ENCODE measurements at places on chromosomes 1 and 21.
A peak's percentile ranks its signal among the peaks of the same experiment; 100 is the strongest.

GRCh38 chr1:25727088-25727487, 72.9 kb upstream of the SELENON start:
- DNase-seq = no peak

DNA sequence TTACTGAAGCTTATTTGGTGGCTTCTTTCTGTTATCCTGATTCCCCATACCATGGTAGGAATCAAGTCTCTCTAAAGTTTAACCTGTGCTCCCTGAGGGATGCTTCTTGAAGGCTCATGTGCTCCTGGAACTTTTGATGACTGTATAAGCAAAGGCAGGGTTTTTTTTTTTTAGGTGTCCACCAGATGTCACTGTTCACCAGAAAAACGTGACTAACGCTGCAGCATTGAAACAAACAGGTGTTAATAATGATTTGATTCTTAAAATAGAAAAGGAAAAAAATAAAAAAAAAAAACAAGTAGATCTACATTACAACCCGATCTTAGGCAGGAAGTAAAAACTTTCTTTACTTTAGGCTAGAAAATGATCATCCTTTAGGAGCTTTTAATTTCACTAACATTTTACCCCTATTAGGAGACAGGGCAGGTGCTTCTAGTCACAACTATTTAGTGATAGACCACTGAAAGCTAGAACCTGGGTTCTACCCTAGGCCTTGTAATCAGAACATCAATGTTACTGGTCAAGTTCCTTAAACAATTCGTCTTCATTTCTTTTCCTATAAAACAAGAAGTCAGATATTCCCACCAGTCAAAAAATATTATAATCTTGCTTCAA, 223.0 kb downstream of the PLA2G4A start:
- no peak for DNase-seq

- DNase-seq = no peak
These were observed 12.4 kb upstream of the PEAR1 start for GRCh38 chr1:156881101-156881500.

DNA sequence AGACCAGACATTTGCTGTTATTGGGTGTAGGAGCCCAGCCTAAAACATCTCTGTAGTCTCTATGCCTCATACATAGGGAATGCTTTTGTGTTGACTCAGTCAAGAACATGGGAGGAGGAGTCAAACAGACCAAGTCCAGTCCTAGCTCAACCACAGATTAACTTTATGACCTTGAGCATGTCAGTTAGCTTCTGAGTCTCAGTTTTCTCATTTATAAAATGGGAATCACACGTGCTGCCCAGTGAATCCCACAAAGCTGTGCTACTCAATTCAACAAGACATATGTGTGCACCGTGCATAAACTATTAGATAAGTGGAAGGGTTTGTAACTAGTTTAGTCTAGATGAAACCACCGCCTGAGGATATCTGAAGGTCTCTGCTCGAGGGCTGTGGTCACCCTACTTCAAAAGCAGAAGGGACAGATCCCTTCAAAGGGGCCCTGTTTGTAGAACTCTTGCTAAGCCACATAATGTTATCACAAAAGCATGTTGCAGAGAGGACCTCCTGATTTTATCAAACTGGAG, 109.5 kb upstream of the NFIA start:
- no peak for DNase-seq

DNA sequence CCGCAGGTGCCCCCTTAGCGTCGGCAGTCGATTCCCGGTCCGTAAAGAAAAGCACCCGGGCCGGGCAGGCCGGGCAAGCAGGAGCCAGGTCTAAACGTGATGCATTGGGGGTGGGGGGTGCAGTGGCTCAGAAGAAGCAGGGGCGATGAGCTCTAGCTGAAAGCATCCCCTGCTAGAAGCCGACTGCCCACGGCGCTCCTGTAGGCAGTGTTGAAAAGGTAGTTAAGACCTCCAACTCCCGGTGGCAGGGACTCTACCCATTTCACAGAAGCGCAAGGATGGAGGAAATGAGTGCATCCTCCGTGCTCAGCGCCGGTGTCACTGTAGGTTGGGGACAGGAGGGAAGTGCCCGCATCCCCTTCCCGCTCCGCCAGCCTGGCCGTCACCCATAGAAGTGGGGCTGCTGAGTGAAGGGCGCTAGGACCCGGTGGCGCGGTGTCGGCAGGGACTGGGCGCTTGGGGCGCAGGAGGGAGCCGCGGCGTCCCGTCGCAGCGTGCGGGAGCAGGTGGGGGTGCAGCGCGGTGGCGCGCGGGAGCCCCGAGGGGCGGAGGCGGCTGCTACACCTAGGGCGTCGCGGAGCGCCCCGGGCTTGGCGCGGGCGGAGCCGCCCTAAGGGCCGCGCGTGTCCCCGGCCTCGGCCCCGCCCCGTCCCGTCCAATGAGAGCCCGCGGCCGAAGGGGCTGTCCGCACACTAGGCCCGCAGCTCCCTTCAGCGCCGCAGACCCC, at the start of gene WNT2B:
Gene WNT2B, plus strand, starts transcription at position 688 of the 727 bp plus-strand sequence. CDS start 298 bp downstream, outside the sequence.
- DNase-seq = peak; percentile 21

DNA sequence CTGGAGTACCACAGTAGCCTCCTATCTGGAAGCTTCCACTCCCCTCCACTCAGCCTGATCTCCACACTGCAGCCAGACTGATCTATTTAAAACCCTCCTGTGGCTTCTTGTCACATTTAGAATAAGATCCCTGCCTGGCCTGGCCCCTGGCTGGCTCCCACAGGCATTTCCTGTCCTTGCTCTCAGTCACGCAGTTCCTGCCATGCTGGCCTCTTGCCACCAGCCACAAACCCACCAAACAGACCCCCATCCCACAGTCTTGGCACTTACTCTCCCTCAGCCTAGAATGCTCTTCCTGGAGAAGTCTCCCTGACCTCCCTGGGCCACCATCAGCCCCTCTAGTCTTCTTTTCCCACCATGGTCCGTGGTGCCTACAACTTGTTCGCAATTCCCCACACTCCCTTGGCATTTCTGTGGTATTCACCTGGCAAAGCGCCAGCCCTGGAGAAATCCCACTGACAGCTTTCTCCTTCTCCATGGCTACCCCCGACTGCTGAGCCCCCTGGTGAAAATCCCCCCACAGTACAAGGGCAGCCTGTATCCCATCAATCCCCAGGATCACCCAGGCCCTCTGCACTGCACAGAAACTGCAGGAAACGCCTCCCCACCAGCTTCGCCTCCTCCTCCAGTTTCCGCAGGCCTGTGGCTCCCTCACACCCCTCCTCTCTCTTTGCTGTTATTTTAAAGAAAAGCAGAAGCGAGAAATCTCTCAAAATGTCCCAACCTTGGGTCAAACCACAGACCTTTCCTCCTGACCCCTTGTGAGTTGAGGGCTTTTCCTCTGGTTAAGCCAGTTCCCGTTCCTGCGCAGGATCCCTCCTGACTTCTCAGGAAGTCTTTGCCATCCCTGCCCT, 94.5 kb downstream of the SYT2 start:
- no peak for DNase-seq

GRCh38 chr1:19210772-19211549, 895 bp upstream of the UBR4 start:
- DNase-seq = no peak

- no peak for DNase-seq
These were observed 5.4 kb downstream of the TUFT1 start for GRCh38 chr1:151545542-151545941.

DNA sequence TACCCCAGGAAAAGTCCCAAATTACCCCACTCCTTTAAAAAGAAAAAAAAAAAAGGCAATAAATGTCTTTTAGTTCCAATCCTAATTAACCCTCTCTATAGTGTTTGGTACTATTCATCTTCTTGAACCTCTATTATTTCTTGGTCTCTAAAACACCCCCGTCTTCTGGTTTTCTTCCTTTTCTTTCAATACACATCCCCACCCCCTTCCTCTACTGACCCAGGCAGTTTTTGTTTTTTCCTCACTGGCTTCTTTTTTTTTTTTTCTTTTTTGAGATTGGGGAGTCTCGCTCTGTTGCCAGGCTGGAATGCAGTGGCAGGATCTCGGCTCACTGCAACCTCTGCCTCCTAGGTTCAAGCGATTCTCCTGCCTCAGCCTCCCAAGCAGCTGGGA, 26.1 kb downstream of the EGLN1 start:
- no peak for DNase-seq

DNA sequence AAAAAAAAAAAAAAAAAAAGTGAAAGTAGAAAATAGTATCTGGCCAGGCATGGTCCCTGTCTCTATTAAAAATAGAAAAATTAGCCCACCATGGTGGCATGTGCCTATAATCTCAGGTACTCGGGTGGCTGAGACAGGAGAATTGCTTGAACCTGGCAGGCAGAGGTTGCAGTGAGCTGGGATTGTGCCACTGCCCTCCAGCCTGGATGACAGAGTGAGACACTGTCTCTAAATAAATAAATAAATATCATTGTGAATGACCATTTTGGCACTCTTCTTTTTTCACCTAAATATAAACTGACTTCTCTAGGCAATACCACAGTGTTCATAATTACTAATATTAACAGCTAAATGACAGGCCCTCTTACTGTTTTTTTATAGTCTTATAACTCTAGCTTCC, 14.5 kb downstream of the ELOA start:
- DNase-seq = no peak

- no peak for DNase-seq
These were observed 4.3 kb upstream of the GNAI3 start for GRCh38 chr1:109543988-109544735.

- DNase-seq = no peak
These were observed 2.8 kb downstream of the TGFB2 start for GRCh38 chr1:218347723-218348627.

- DNase-seq = no peak
These were observed 8.9 kb downstream of the MAPKAPK2 start for GRCh38 chr1:206693592-206693991.

DNA sequence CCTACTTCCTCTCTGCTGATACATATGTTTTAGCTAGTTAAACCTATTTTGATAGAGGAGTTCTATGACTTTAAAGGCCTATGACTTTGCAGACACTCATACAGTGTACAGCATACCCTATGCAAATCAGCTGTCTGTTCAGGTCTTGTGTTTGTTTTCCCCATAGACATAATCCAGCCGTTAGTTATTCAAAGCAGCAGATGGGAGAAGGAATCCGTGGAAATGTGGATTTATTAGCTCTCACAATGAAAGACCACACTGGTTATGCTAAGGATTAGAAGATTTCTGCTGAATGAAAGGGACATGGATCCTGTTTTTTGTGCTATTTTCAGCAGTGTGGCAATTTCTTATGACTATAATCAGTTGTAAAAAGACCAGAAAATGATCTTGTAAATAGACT, 59.8 kb downstream of the MAST2 start:
- no peak for DNase-seq

GRCh38 chr21:43211072-43211759, 42.4 kb downstream of the CRYAA start:
- DNase-seq = no peak

DNA sequence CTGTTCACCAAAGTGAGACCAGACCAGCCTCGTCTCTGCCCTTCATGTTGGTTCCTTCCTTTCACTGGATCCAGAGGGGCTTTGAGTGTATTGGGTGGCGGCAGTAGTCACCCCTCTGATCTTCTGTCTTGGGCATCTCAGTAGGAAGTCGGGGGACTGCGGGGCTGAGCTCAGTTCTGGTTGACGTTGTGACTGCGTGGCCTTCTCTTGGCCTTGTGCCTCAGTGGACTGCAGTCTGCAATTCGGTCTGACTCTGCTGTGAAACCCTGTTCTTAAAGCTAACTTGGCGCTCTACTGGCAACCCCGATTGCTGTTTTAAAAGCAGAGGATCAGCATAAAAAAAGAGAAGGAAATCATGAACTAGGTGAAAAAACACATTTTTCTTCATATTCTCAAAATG, 56.7 kb downstream of the SLC37A1 start:
- no peak for DNase-seq

DNA sequence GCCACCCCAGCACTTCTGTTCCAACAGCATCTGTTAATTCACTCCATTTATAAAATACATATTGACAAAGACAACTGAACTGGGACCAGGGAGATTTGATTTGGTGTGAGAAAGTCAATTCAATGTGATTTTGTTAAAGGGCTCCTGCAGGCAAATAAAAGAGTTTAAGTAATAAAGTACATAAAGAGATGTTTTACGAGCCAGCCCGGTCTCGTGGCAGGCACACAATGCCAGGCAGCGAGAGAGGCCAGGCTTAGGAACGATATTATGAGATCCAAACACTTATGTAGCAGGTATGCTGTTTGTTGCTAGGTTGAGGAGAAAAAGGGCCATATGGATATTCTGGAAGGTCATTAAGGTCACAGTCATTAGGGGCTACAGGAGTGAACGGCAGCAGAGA, 227.1 kb downstream of the KCTD3 start:
- no peak for DNase-seq

DNA sequence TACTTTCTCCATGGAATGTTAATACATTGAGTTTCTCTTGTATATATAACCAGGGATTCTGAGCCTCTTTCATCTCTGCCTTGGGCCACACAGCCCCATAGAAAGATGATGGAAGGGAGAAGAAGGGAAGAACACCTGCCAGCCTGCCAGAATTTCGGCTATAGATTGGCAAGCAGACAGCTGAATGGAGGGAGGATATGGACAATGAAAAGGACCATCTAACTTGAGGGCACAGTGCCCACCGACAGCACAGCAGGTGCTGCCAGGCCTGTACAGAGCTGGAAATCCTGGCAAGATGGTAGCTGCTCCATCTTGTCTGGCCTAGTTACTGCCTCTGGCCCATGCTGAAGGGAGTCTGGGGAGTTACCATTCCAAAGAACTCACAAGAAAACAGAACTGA, 244.3 kb downstream of the FGGY start:
- no peak for DNase-seq

GRCh38 chr1:76317299-76317900, 242.9 kb downstream of the ST6GALNAC3 start:
- DNase-seq = no peak

- DNase-seq = no peak
These were observed 5.1 kb upstream of the PIGV start for GRCh38 chr1:26782521-26783212.

DNA sequence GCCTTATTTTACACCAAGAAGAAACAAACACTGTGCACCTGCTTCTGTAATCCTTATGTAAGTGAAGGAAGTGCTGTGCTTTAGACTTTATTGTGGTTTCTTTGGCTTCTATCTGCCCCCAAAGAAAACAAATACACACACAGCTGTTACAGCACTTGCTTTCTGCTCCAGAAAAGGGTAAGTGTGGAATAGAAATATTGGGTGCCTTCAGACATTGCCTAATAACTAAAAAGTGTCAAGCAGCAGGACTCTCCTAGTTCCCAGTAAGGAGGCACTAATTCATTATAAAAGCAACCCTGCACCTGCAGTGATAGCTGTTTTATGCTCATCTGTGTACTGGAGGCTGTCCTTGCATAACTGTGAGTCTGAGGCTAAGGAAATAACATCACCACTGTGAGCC, 23.4 kb upstream of the PRRX1 start:
- DNase-seq = no peak

DNA sequence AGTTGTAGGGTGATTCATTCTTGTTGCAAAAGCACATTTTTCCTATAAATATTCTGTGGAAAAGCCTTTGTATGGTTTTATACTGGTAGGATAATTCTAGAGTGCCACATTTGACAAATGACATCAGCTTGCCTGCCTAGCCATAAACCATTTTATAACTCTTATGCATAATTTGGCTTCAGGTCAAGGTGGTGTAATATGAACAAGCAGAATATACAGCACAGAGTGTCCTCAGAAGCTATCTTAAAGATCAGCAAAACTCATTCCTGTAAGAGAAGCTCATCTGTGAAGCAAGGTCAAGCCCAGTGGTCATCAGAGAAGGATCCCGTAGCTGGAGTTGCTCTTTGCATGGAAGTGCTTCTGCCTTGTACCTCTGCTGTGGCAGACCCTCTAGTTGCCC, 24.0 kb upstream of the C1orf21 start:
- DNase-seq = no peak
